ENCODE measurements at places on chromosomes 7 and 10. TPM values are rescaled to one million over a fixed set of nuclear protein-coding genes. Genes with fewer than 3 reads are reported as not detected.

The NAT16 gene
- total RNA-seq = 0.06 TPM

The ACSL5 gene
- 0.32 TPM for total RNA-seq

The PRKAR2B gene
- 3.3 TPM for total RNA-seq

The SORBS1 gene
- 0.69 TPM for total RNA-seq

The FGF8 gene
- not detected for total RNA-seq

The TACC2 gene
- total RNA-seq = 92.5 TPM

The WDR86 gene
- total RNA-seq = 0.19 TPM
